ENCODE measurements at places on chromosomes 1 and 21. TPM values are rescaled to one million over a fixed set of nuclear protein-coding genes. Genes with fewer than 3 reads are reported as not detected.

MAD2L2 gene
- 60.7 TPM for total RNA-seq

GRCh38 chr1:37714689-37715088 lies 22.4 kb downstream of the CDCA8 start:
- no peak for DNase-seq

LCE2A gene
- not detected for total RNA-seq

FOXD2 gene
- total RNA-seq, result not detected

IL19 gene
- 0.19 TPM for total RNA-seq

CRYZ gene
- 12.3 TPM for total RNA-seq

SLC22A15 gene
- 0.55 TPM for total RNA-seq

SLAMF1 gene
- total RNA-seq, result 69.2 TPM

IFI44L gene
- 2.7 TPM for total RNA-seq

FALEC gene
- not detected for total RNA-seq

DNA sequence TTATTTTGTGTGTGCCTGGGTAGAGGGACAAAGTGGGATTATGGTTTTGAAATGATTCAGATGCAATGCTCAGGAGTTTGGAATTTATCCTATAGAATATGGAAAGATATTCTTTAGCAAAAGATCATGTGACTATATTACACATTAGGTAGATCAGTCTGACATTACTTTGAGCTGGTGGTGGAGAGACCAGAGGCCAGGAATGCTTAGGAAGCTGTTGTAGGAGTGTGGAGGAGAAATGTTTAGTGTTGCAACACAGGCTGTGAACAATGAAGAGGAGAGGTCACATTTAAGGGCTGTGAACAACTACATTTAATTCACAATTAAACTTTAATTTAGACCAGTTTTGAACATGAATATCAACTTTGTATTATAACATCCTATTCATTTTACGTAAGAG lies 45.3 kb upstream of the PODN start:
- DNase-seq, result no peak

SPAG17 gene
- not detected for total RNA-seq

DNA sequence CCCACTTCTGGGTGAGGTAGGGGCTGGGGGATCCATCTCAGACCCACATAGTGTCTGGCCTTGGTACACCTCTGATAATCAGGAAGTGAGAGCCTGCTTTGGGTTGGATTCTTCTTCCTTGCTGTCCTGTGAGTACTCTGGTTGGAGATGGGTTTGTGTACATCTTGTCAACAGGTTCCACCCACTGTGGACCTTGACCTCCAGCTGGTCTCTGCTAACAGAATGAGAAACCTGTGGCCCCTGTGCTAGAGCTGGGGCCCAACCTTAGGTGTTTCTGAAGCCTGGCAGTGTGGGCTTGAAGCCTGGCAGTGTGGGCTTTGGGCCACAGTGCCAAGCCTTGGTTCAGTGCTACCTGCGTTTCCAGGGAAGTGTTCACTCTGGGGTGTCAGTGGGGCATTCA lies 2.6 kb downstream of the ZBTB48 start:
- DNase-seq, result no peak

PRAMEF15 gene
- not detected for total RNA-seq

DNA sequence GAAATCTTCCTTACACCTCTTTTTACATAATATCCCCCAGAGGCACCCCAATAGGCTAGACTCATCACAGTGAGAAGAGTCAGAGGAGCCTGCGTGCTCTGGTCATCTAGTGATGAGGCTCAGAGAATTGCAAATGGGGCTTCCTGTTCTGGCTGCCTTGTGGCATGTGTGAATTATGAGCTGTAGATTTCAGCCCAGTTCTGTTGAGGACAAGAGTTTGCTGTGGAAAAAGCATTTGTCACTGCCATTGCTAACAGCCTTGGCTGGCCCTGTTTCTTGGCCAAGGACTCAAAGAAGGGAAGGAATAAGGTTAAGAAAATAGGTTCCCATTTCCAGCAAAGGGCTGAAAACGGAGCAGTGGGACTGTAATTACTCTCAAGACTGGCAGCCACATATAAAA lies 30.7 kb downstream of the MRAP start:
- no peak for DNase-seq

TFF3 gene
- 0.96 TPM for total RNA-seq

DNA sequence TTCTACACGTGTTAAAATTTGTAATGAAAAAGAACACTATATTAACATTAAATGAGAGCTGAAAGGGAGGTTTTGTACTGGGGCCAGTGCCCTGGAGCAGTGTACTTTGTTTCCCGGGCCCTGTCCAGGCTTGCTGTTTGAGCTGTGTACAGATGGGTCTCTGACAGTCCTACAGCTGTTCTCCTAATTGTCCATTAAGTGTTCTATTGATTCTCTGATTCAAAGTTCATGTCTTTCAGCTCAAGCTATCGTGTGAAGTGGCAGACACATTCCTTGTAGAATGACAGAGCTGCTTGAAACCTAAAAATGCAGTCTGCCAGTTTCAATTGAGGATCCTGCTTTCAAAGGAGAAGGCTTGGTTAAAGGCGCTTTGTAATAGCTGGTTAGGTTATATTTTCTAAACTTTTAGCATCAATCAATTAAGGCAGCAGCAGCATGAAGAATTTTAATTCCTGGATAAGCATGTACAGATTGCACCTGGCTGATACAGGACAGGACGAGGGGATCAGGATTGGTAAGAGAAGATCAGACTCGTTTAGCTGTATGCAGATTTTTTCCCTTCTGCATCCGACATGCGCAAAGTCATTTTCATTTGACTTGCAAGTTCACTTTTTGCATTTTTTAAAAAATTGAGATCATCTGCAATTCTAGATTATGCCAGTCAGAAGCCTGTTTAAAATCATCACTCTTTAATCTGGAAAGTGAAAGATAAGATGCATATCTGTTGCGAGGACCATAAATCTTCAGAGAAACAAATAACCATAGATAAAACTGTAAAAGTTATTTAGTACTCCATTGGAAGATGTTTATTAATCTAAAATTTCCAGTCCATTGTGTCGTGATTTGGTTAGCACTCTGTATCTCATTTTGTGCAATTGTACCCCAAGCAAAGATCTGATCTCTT lies 98.5 kb downstream of the ATG4C start:
- no peak for DNase-seq

GUCA2A gene
- not detected for total RNA-seq

OR2L5 gene
- total RNA-seq, result not detected

TAF13 gene
- 43.3 TPM for total RNA-seq

DNAJC6 gene
- 1.3 TPM for total RNA-seq

KRTAP10-5 gene
- total RNA-seq, result not detected

SPRR3 gene
- total RNA-seq, result not detected

PLEKHG5 gene
- 1.4 TPM for total RNA-seq

DNA sequence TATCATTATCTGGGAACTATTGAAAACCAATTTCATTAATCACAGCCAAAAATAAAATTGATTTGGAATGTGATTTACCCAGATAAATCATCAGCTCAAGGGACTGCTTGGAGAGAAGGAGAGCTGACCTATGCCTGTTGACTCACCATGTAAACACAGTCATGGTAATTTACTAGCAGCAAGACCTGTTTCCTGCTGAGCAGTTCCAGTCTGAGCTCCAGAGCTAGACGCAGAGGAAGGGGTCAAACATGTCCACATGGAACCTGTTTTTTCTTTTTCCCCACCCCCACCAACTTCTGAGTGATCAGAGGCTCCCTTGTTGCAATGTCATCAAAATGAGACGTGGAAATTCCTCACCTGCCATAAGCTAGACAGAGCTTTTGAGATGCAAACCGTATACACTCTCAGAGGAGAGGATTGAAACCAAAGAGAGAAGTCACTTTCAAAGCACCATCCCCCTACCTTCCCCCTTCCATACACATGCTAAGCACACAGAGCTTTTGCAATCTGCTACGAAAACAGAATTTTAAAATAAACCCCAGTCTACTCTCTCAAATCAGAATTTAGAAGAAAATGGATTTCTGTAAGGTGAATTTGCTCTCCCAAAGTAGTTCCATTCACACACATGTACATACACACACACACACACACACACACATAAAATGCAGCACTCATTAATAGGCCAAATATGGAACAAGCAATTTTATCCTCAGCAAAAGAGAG lies 55.9 kb upstream of the PTGFRN start:
- no peak for DNase-seq

DNA sequence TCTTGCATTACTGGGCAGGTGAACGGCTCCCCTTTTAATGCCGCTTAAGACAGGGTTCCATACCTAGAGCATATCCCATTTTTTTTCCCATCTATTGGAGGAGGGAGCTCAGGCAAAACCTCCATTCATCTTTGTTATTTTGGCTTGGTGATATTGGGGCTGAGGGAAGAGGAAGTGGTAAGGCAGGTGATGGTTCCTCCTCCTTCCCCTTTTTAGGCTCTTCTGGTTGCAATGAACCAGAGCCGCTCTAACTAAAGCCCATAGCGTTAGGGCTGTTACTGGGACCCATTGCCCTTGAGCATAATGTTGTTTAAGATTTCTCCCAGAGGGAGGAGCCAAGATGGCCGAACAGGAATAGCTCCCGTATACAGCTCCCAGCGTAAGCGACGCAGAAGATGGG lies 21.1 kb downstream of the PYHIN1 start:
- no peak for DNase-seq

GRCh38 chr1:38872401-38873026 lies 634 bp downstream of the MYCBP start:
- peak; percentile 16 for DNase-seq
